ENCODE measurements at places on chromosomes 1 and 21.

GRCh38 chr1:233261206-233261605, 34.3 kb downstream of the PCNX2 start:
- DNase-seq: no peak

GRCh38 chr1:174939775-174940545, 59.8 kb upstream of the CACYBP start:
- DNase-seq: no peak

DNA sequence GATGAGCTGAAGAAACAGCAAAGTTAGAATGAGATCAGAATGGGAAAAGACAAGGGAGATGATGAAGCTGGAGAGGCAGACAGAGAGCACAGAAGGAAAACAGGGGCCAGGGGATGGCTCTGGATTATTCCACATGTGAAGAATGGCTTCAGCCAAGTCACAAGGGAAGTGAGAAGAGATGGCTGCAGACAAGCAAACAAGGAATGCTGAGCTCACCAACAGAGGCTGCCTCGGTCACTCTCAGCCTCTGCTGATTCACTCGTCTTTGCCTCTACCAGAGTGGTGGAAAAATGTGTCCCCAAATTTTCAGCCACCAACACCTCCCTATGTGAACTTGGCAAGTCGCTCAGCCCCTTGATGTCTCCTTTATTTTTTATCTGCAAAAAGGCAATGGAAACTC, 46.7 kb downstream of the TRABD2B start:
- no peak for DNase-seq

DNA sequence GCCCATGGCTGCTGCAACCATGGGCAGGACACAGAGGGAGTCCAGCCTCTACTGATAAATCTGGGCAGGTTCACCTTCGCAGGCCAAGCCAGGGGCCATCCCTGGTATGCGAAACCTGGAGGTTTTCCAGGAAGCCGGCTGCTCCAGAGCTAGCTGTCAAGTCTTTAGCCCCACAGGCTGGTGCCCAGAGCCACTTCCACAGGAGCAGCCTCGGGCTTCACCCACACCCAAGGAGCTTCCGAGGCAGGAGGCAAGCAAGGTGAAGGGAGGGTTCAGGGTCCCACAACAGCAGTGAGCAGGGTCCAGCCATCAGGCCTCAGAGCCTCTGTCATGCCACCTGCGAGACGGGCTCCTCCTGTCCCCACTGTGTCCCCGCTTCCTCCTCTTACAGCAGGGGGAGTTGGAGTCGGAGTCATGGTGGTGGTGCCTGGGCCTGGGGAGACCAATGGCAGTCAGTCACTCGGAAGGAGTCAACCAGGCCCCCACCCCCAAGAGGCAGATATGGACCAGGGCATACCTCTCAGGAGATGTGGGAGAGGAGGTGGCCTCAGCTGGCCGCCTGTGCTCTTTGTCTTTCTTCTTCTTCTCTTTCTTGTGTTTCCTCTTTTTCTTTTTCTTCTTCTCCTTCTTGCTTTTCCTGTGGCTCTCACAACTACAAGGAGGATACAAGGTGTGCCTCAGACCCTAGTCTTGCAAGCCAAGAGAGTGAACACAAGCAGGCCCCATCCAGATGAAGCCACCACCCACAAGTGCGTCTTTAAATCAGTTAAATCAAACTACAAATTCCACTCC, 2.1 kb downstream of the C1orf35 start:
- DNase-seq: no peak

DNA sequence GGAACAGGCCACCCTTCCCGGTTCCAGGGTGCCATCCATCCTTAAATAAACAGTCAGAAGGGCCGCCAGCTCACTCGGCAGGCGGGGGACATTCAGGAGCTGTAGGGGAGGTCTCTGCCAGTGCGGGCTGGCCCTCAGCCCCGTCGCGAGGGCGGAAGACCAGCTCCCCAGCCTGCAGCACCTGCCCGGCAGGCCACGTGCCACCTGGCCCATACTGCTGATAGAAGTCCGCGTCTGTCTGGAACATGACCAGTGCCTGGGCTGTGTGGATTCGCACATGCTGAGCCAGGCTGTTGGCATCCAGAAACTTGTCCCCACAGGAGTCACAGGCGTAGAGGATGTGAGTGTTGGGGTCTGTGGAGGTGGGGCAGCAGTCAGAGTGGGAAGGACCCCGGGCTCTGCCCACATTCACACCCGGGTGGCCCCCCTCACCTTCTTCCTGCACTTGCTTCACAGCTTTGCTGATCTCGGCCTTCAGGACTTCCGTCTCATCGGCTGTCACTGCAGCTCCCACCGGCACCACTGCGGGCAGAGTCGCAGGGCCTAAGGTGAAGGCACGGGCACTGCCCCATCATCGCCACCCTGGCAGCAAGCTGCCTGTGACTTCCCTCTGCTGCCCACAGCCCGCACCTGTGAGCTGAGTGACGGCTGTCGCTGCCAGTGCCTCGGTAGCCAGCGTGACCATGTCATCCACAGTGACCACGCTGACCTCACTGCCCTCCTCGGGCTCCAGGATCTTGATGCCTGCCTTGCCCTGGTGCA, 33.8 kb downstream of the ZBTB17 start:
- no peak for DNase-seq
